ENCODE measurements at places on chromosomes 1 and 21.

GRCh38 chr1:187517546-187517945, 688.8 kb downstream of the PLA2G4A start:
- DNase-seq = peak; percentile 96

GRCh38 chr1:8684590-8684989, 132.8 kb downstream of the RERE start:
- no peak for DNase-seq

DNA sequence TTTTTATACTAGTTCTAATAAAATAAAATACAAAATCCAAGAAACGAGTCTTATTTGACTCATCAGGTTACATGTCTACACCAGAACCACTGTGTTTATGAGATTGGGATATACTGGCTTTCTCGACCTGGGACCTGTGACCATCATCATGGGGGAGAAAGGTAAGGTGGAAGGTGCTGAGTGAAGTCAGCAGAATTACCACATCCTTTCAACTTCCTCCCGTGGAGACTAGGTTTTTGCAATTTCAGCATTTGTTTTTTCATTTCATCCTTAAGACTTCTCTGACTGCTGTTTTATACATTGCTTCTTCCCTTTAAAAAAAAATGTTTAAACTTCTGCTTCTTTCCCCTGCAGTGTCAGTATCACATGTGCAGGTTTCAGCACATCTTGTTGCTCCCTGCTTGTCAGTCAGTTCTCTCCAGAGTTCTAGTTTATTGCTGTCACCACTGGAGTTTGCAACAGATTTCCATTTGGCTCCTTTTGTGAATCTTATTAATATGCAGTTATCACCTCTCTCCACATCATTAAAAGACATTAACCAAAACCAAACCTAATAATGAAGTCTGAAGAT, 60.4 kb upstream of the HAO2 start:
- DNase-seq = no peak

GRCh38 chr1:29682171-29682918, 446.0 kb downstream of the PTPRU start:
- peak; percentile 86 for DNase-seq

DNA sequence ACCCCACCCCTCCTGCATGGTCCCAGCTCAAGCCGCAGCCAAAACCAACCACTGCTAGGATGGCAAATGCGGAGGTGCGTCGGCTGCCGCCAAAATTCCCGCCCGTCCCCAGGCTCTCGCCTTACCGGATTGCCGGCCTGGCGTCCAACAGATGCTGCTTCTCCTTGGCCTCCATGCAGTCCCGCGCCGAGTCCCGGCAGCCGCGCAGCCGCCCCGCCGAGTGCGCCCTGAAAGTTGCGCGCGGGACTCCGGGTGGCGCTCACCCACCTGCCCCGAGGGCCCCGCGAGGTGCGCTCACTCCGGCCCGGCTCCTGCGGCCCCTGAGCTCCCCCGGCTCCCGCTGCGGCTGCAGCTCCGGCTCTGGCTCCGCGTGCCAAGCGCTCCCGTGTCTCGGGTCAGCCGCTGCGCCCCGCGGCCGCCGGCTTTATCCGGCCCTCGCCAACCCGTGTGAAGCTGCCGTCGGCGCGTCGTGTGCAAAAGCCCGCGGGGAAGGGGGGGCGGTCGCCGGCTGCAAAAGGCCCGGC, at the start of gene SLC30A2:
Gene SLC30A2 (minus strand): TSS at position 397 of the 524 bp plus-strand sequence. CDS start 222 bp downstream, at position 175.
- no peak for DNase-seq

- no peak for DNase-seq
These were observed 14.5 kb upstream of the RNF187 start for GRCh38 chr1:228472655-228473054.

GRCh38 chr1:230308039-230308438, 118.1 kb downstream of the PGBD5 start:
- DNase-seq = no peak

- DNase-seq = no peak
These were observed 15.8 kb downstream of the DEPDC1 start for GRCh38 chr1:68481041-68481440.

DNA sequence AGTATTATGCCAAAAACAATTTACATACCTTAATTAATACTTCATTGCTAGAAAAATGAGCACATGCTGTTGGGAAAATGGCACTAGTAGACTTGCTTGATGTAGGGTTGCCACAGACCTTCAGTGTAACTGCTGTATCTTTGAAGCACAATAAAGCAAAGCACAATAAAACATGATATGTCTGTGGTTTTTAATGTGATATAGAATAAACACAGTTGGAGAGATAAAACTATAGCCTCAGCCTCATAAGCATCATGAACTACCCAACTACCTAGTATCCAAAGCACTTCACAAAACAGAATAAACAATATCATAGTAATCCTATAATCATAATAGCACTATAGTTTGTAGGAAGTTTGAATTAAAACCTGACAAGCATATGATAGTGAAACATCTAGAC, 143.5 kb downstream of the SYT14 start:
- no peak for DNase-seq

GRCh38 chr1:212138457-212138856, 102.9 kb downstream of the DTL start:
- DNase-seq = no peak

- peak; percentile 14 for DNase-seq
These were observed 147.0 kb downstream of the POU2F1 start for GRCh38 chr1:167367705-167368104.

GRCh38 chr1:95953015-95953414, 719.0 kb downstream of the RWDD3 start:
- DNase-seq = peak; percentile 5

GRCh38 chr1:155124503-155125463, 2.9 kb upstream of the EFNA1 start:
- DNase-seq = no peak

DNA sequence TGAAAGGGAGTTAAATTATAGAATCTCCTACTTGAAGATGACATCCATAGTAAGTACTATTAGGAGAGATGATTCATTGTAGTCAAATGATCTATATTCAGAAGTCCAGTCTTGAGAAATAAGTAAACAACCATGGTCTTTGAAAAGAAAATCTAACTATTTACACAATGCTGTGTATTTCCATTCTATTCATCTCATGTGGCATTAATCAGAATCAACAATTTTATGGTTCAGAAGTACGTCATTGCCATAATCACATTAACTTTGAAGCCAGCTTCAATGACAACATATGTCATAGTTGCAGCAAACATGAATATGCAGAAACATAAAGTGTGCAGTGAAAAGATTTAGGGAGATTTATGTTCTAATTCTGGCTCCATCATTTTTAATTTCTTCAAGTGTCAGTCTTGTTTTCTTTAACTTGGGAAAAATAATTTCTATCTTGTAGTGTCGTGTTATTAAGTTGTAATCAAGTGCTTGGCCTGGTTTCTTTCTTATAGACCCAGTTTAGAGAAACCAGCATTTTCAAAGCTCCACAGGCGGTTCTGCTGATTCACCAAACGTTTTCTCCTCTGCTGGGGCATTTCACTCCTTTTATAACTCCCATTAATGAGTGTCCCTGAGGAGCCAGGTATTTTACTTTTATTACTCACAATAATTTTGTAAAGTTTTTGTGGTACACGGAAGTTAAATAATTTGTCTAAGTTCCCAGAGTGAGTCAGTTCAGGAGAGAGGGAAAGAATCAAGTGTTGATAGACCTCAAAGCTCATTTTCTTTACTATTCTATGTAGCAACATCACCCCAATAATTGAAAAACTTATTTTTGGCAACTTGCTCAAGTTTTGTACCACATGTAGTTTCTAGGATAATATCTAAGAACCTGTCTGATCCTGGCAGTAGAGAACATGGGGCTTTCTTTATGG, 35.9 kb upstream of the PTGS2 start:
- DNase-seq = no peak

GRCh38 chr1:241131636-241132194, 225.3 kb downstream of the RGS7 start:
- no peak for DNase-seq

DNA sequence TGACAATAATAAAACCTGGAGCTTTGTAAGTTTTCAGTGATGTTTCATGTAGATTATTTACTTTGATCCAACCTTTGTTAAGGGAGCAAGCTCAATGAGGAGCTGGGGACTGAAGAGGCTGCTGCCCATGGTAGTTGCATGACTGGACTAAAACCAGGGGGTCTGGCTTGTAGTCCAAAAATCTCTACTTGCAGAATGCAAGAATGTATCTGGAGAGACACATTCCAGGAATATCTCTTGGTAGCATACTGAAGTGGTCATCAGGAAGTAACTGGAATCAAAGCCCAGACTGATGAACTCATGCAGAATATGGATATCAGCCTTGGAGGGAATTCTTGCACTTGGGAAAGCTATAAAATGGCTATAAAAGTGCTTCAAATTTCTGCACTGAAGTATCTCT, 5.8 kb upstream of the KIAA0040 start:
- DNase-seq = no peak

DNA sequence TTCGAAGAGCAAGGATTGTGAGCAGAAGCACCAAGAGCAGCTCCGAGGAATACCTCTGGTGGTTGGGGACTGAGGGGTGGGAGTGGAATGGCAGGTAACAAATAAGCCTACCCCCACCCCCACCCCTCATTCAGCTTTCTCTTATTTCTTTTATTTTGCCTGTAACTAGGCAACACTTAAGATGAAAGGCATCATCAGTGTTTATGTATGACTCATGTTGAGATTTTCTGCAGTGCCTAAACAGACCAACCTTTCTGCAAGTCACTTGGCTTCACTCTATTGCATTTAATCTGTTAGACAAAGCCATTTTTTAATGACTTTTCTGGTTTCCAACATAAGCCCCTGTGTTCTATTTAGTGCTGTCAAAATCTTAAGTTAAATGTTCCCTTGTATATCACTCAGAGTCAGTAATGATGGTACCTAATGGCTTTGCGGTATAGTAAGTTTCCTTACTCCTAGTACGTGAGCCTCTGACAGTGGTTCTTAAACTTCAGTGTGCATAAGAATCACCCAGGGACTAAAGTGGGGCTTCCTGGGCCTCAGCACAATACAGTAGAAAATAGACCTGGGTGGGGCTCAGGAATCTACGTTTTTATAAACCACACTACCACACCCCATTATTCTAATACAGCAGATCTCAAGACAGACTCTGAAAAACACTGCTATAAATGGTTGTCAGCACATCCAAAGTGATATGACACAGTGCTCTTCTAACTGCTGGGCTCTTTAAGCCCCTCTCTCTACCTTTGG, 19.9 kb downstream of the CASQ2 start:
- DNase-seq = no peak

- no peak for DNase-seq
These were observed 9.4 kb upstream of the THEMIS2 start for GRCh38 chr1:27862671-27863537.

DNA sequence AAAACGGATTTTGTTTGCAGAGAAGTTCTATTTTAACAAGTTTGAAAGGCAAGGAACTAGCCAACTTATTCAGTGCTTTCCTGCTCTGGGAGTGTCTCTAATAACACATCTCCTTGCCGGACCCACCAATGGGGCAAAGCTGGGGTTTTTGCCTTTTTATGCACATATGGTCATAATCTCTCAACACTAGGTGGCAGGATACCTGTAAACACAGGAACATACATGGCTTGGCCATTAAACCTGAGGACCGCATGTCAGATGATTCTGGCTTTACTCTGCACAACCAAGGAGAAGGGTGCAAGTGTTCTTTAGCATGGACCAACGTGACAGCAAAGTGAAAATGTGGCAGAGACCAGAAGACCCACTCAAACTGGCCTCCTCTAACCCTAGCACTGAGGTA, 4.9 kb downstream of the TMEM9 start:
- peak; percentile 7 for DNase-seq

DNA sequence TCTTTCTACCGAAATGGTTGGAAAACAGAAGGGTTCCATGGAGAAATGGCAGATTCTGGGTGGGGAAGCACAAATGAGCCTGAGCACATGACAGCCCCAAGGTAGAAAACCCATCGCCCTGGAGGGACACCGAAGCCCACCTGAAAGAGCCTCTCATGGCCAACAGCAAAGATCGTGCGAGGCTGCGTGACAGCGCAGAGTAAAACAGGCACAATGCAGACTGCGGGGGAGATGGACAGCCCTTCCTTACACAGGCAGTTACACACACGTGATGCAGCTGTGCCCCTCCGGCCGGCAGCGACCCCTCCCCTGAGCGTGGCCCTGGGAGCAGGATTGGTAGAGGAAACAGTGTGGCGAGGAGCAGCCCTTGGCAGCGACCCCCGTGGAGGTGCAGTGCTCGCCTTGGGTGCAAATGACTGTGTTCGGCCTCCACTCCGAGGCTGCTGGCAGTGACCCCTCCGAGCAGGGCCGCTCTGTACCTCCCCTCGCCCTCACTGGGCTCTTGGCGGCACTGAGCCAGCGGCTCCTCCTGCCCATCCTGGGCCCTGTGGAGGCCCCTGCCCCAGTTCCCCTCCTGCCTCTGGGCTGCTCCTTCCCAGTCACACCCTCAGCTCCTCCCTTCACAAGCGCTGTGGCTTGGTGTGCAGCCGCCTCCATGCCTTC, 120.9 kb upstream of the COL6A1 start:
- no peak for DNase-seq

DNA sequence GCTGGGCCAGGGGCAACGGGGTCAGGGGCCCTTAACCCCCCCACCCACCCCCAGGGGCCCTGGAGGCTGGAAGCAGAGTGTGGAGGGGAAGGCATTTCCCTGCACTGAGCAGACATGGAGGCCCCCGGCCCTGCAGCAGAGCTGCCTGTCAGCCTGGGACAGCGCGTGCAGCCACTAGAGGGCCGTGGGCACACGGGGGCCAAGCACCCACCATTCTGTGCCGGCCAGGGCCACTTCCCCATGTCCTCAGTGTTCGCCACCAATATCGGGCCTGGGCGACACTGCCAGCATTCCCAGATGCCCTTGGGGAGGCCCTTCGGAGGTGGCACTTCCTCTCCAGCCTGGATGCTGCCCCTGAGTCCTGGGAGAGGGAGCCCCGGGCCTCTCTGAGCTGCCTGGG, 23.2 kb upstream of the ARHGEF16 start:
- DNase-seq = no peak

DNA sequence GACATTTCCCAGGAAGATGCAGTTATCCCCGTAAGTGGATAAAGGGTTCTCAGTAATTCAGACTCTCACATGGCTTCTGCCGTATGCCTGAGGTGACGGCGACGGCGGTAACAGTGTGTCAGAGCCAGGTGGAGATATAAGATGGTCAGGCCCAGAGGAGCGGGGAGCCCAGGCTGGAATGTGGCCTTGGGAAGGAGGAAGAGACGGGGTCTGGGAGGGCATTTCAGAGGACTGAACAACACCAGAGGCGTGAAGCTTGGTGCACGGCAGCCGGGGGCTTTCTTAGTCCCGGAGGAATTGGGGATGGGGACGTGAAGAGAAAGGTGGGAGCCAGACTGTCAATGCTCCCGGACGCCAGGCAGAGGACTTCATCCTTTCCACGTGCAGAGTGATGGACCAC, 1.0 kb downstream of the RER1 start:
- DNase-seq = no peak

DNA sequence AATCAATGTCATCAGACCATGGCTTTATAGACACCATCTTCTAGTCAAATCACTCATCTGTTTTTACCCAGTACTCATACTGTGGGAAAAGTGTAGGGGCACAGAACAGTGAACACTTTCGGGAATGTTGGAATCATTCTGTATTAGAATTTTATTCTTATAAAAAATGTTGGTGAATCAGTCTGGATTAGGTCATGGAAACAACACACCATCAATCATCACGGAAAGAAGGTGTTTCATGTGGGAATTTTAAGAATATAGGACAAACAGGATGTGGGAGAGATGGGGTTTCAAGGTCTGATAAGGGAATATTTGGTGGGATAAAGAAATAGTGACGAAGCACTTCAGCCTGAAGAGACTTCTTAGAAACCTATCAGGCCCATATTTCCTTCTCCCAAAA, 17.3 kb downstream of the GBP1 start:
- DNase-seq = no peak
